ENCODE measurements at places on chromosomes 5 and 9.

GRCh38 chr9:134178768-134179551 lies 14.6 kb upstream of the RNU6ATAC start:
- DNase-seq, result no peak

- DNase-seq, result no peak
Measured at GRCh38 chr5:159453209-159453608, 122.9 kb upstream of the IL12B start.

- no peak for DNase-seq
Measured at GRCh38 chr9:16030528-16031185, 477.8 kb downstream of the CCDC171 start.

GRCh38 chr5:16965581-16965980 lies 29.5 kb upstream of the MYO10 start:
- DNase-seq, result no peak

DNA sequence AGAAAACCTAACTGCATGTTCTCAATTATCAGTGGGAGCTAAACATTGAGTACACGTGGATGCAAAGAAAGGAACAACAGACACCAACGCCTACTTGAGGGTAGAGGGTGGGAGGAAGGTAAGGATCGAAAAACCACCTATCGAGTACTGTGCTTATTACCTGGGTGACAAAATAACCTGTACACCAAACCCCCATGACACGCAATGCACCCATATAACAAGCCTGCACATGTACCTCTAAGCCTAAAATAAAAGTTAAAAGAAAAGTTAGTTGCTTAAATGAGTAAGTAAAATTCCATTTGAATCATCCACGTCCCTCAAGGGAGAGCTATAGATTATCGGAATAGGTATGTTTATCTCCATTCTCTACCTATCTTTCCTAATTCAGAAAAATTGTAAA lies 210.2 kb upstream of the ADCY2 start:
- no peak for DNase-seq

DNA sequence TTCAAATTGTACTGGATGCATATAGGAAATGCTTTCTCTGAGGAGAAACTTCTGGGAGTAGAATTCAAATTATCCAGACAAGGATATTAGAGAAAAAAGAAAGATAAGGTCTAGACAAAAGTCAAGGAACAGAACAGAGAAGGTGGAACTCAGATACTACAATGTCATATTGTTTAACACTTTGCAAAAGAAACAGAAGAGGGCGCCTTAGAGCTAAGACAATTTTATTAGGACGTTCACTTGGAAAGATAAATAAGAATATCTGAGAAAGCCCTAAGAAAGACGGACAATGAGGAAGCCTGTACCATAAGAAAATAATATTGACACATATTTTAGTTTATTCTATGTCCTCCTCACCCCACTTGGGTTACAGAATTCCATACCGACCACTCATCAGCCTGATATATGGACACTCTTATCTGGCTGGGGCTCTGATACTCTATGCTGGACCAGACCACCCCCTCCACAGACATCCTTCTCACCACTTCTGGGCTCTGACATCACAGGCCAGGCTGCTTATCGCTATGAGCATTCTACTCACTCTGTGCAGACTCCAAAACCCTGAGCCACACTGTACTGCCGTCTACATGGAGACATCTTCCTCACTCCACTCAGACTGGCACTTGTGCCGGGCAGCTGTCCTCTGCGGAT lies 9.1 kb upstream of the AK3 start:
- peak; percentile 40 for DNase-seq

DNA sequence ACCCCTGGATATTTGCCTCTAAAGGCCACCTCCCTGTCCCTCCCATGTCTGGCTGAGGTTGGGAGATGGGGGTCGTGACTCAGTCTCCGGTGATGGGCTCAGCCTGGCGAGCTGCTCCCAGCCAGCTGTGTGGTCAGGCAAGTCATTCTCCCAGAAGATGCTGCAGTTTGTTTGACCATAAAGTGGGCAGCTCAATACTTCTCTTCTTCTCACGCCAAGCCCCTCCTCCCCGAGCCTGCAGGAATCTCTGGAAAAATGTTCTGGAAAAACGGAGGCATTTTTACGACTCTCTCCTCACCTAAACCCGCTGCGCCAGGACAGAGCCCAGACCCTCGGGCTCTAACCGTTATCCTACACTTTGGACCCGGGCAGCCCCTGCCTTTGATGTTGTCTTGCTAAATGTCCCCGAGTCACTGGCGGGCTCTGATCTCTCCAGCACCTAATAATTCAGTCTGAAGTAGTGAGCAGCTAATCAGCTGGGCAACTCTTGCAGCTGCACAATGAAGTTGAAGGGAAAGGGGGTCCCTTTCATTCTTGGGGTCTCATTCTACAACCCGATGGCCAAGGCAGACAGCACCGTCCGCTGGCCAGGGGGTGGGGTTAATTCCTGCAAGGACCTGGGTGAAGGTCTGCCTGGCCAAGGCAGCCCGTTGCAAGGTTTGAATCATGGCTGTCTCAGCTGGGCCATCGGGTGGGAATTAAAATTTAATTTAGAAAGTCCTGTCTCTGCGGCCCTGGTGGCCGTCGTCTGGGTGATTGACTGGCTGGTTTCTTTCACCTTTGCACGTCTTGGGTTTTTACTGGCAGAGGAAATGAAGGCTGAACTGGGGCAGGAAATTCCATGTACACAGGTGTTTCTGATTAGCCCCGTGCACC lies 12.3 kb downstream of the DCANP1 start:
- DNase-seq, result no peak

GRCh38 chr9:227860-228259 lies 13.2 kb downstream of the DOCK8 start:
- DNase-seq, result no peak

DNA sequence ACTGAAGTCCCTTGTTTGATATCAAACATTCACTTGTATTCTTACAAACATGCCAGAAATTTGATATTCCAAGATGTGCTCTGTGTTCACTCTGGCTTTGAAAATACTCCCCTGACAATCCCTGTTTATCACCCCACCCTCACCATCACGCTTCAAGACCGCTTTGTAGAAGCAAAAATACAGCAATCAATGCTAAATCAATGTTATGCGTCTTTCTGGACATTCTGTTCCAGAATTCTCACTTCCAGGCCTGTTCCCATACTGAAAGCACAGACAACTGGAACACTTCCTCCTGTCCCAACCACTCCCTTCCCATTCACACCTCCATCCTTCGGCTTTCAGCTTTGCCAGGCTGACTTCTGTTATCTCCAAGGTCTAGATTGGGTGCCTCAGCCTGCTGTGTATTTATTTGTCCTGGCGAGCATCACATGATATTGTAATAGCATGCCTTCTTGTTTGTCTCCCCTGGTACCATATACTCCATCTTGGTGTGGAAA lies 72.8 kb downstream of the SNCAIP start:
- no peak for DNase-seq

- DNase-seq, result peak; percentile 93
Measured at GRCh38 chr9:114551750-114552685, 35.6 kb upstream of the ATP6V1G1 start.

- DNase-seq, result no peak
Measured at GRCh38 chr9:132456241-132456640, 46.2 kb downstream of the CFAP77 start.
